NCI-H1092 treated with DMSO at 0.1 percent for 48 hours (cell line): ENCODE measurements at places on chromosomes 3 and 15.

GRCh38 chr3:44128057-44128775, 113.5 kb upstream of the TOPAZ1 start:
- DNase-seq, result no peak

DNA sequence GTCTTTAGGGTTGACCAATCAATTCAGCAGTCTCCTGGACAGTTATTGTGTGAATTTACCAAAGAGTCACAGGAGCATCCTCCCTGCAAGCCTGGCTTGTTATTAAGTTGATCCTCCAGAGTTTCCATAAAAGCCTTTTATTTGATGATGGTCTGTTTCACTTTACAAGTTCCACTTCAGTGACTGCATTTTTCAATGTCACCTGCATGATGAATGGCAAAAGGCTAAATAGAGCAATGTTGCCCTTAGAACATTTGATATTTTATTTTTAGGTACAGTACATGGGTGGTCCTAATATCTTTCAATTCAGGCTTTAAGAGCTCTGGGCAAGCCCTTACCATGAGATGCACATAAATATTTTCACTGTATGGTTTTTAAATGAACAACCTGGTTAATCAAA, 22.6 kb downstream of the GUCA1C start:
- DNase-seq, result no peak

GRCh38 chr3:172312001-172312400, 136.3 kb downstream of the GHSR start:
- no peak for DNase-seq

GRCh38 chr3:154223519-154223918, 100.8 kb downstream of the DHX36 start:
- DNase-seq, result no peak

DNA sequence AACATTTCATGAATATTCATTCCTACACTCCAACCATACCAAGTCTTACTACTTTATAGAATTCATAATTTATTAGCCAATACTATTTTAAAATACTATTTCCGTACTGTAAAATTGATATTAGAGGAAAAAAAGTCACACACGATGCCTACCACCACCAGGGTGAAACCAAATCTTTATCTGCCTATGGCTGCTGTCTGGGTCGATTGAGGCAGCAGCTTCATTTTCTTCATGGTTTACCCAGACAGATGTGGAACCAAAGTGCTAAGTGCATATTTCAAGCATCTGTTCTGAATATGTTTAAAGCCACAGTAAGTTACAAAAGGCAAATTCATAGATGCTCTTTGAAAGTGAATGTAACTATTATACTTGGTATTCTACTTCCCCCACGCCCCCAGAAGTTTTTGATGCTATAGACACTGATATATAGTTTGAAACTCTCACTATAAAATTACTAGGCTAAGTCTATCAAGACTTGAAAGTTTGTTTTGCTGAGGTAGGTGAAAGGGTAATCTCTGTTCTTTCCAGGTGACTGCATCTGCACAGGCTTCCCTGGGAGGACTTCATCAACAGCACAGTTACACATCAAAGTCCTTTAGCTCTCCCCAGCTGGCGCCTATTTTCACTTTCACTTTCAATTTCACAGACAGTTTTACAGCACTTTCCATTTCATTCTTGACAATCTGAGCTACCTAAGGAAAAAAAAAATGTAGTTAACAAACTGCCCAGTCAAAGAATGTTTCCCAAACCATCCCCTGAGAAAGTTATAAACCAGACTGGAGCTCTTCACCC, 113.9 kb downstream of the POLQ start:
- DNase-seq, result no peak
